ENCODE measurements at places on chromosomes 2 and 18. TPM values are rescaled to one million over a fixed set of nuclear protein-coding genes. Genes with fewer than 3 reads are reported as not detected.

DNA sequence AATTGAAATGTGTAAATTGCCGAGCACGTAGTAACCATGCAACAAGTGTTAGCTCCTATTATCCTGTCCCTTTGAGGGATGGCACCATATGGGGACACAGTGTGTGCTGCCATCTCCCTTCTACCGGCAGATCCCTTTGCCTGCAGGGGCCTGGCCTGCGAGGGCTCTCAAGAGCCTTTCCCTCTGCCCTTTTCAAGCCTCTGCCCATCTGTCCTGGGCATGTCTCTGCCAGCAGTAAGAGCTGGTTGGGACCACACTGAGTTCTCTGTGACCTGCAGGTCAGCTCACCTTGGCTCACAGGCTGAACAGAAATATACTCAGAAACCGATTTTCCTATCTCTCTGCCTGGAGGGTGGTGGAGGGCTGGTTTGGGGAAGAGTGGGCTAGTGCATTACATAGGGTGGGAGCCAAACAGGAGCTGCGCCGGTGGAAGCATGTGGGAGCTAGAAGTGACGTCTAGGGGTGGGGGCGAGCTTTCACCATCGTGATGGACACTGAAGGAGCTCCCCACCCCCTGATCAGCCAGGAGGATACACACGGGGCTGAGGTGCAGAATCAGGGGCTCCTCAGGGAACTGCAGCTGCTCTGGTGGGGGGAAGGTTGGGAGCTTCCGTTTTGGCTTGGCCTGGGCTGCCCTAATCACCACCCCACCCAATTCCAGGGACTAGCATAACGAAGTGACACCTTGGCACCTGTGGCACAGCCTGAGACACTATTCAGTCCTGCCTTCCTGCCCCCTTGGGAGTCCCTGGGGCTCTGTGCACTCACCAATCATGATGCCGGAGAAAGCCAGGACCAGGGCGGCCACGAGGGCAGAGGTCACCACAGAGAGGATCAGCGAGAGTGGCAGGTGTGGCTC lies 109.7 kb downstream of the CLIP4 start:
- no peaks in the 10 kb centered on the region for H3K36me3 ChIP-seq
- peaks cover 14% of the 10 kb centered on the region for H3K4me1 ChIP-seq

- H3K4me1 ChIP-seq: peaks cover 50% of the 10 kb centered on the region
- H3K4me3 ChIP-seq: peak overlapping the region; percentile 1
- H3K27me3 ChIP-seq: no peaks in the 10 kb centered on the region
- DNase-seq: no peak
- H3K27ac ChIP-seq: peak overlapping the region; percentile 56
- peaks cover 6% of the 10 kb centered on the region for H3K36me3 ChIP-seq
Observed at GRCh38 chr18:23357996-23358594, 95.0 kb upstream of the RIOK3 start.

GRCh38 chr18:6885992-6886796 lies 156.7 kb downstream of the ARHGAP28 start:
- H3K27ac ChIP-seq: peak overlapping the region; percentile 34
- H3K4me3 ChIP-seq: no peak overlapping the region
- no peak for DNase-seq
- H3K36me3 ChIP-seq: peaks cover 15% of the 10 kb centered on the region
- H3K27me3 ChIP-seq: no peaks in the 10 kb centered on the region

PAX8 gene
- not detected for total RNA-seq

LRRTM1 gene
- not detected for total RNA-seq

GRCh38 chr2:55311444-55311870 lies 42.4 kb upstream of the MTIF2 start:
- H3K4me3 ChIP-seq: no peak overlapping the region
- no peak overlapping the region for H3K27ac ChIP-seq

- DNase-seq: no peak
- peaks cover 16% of the 10 kb centered on the region for H3K36me3 ChIP-seq
- H3K27me3 ChIP-seq: no peaks in the 10 kb centered on the region
Observed at GRCh38 chr2:97751752-97752151, 38.4 kb downstream of the ZAP70 start.

- DNase-seq: no peak
- no peak overlapping the region for H3K4me3 ChIP-seq
- H3K27me3 ChIP-seq: no peaks in the 10 kb centered on the region
Observed at GRCh38 chr2:204407204-204408014, 137.9 kb upstream of the PARD3B start.
